ENCODE measurements at places on chromosomes 6 and 20.
A peak's percentile ranks its signal among the peaks of the same experiment; 100 is the strongest.

GRCh38 chr6:36319436-36319762, 17.3 kb downstream of the BNIP5 start:
- DNase-seq: no peak

DNA sequence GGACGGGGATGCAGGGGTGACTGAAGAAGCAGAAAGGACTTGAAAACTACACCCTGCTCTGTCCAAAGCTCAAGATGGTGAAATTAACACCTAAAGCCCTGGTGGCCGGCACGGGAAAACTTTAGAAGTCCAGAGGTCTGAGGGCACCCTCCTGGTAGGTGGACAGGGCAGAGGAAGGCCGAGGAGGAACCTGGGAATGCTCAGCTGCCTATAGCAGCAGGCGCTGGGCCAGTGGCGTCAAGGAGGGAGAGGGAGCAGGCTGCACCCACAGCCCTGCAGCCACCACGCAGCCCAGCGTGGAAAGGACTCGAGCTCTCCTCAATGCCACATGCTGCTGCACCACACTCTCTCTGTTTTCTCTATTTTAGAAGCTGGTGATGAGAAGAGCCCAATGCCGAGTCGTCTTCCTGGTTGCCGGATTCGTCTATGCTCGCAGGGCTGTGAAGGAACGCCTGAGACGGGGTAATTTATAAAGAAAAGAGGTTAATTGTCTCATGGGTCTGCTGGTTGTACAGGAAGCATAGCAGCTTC, 248.3 kb upstream of the AFDN start:
- DNase-seq: no peak

GRCh38 chr6:54058236-54058635, 53.0 kb upstream of the MLIP start:
- no peak for DNase-seq

- DNase-seq: no peak
Observed at GRCh38 chr6:164148788-164149187, 734.3 kb downstream of the QKI start.

DNA sequence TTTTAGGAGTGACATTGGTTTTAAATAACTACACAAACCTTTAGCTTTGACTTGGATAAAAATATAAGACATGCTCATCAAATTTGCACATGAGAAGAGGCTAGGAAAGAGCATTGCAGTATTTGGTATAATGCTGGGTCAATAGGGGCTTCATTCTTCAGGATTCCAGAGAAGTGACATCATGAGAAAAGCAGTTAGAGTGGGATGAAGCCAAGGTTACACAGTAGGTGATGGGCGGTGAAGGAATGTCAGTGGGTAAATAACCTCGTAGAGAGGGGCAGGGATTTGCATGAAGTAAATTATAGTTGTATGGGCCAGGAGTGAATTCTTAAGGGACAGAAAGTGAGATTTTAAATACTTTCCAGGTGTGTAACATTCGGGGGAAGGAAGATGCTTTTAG, 216.2 kb downstream of the RFPL4B start:
- peak; percentile 19 for DNase-seq

- peak; percentile 57 for DNase-seq
Observed at GRCh38 chr6:17015144-17015543, 86.7 kb upstream of the STMND1 start.

DNA sequence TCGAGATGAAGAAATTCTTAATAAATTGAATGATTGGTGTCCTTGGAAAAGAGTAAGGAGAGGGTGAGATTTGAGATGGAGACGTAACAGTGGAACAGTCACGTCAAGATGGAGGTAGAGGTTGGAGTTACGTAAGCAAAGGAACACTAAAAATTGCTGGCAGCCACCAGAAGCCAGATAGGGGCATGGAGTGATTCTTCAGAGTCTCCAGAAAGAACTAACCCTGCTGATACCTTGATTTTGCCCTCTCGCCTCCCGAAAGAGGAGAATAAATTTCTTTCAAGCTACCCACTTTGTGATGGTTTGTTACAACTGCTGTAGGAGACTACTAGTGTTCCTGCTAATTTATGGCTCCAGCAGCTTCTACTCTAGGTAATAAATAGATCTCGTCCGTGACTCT, 17.6 kb downstream of the CD2AP start:
- DNase-seq: no peak
